ENCODE measurements at places on chromosomes 13 and 19. TPM values are rescaled to one million over a fixed set of nuclear protein-coding genes. Genes with fewer than 3 reads are reported as not detected.
A peak's percentile ranks its signal among the peaks of the same experiment; 100 is the strongest.

The ZNF43 gene
- 6.4 TPM for total RNA-seq

The ZNF180 gene
- 9.5 TPM for total RNA-seq

The TNNT1 gene
- total RNA-seq = under 0.01 TPM

The GDF15 gene
- 49.9 TPM for total RNA-seq

The DENND1C gene
- total RNA-seq = not detected

The ZNF433 gene
- 4.2 TPM for total RNA-seq

- DNase-seq = no peak
These were observed 279.1 kb downstream of the PCDH20 start for GRCh38 chr13:61136515-61136914.

GRCh38 chr19:3211191-3211590, 13.3 kb upstream of the CELF5 start:
- DNase-seq = no peak

- peak; percentile 24 for DNase-seq
These were observed at the start of gene NALCN for GRCh38 chr13:101416181-101417042. NALCN (minus strand) TSS chr13:101416508; CDS start chr13:101399126, 17,382 bp downstream.

DNA sequence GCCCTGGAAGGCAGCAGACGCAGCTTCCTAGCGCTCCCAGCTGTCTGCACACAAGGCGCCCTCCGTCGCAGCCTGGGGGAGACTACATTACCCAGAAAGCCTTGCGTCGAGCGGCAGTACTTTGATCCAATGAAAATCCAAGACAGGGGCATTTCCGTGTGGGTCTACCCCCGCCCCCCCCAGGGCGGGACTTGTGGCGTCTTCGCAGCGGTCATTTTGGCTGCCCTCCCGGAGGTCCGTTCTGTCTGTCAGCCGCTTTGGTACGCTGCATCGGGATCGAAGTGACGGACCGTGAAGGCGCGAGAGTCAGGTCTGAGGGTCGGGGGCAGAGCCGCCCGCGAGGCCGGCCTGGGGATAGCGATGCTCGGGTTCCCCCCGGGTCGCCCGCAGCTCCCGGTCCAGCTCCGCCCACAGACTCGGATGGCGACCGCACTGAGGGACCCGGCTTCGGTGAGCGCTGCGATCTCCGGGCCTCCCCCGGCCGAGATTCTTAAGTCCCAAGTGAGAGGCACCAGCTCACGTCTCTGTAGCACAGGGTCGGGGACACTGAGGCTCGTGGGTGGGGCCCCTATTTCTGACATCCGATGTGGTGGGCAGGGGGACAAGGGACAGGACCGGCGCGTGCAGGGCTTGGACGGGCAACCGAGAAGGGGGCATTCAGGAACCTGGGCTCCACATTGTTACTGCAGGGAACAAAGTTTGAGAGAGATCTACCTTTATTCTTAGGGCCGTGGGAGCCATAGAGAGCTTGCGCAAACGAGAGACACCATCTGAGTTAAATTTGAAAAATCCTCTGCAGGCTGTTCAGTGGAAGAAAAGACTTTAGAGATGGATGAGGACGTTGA, at the start of gene ZNF211:
TSS of gene ZNF211 (plus strand) at position 182 of the 845 bp plus-strand sequence. CDS start at position 361, 179 bp downstream.
- peak; percentile 94 for DNase-seq

- no peak for DNase-seq
These were observed at the start of gene KLHL26 for GRCh38 chr19:18636969-18637629. KLHL26 (plus strand) TSS chr19:18637028; CDS start chr19:18637055, 27 bp downstream.

DNA sequence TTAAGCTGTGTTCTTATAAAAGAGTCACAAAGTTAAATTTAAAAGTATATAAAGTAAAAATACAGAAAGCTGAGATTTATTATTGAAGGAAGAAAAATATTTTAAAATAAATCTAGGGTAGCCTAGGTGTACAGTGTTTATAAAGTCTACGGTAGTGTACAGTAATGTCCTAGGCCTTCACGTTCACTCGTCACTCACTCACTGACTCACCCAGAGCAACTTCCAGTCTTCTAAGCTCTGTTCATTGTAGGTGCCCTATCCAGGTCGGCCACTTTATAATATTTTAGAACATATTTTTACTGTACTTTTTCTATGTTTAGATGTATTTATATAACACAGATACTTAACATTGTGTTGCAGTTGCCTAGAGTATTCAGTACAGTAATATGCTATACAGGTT, 47.4 kb downstream of the NDFIP2 start:
- no peak for DNase-seq

Data from fibroblast of villous mesenchyme (primary cell).